ENCODE measurements at places on chromosomes 13 and 19.

- DNase-seq: no peak
Measured at GRCh38 chr19:40413291-40413845, at the start of gene PRX. TSS of gene PRX (minus strand) at chr19:40413378. CDS start at chr19:40407932, 5,446 bp downstream.

GRCh38 chr13:84917252-84917878, 881.9 kb downstream of the SLITRK6 start:
- no peak for DNase-seq

- DNase-seq: no peak
Measured at GRCh38 chr13:24097667-24098066, 62.9 kb upstream of the SPATA13 start.

DNA sequence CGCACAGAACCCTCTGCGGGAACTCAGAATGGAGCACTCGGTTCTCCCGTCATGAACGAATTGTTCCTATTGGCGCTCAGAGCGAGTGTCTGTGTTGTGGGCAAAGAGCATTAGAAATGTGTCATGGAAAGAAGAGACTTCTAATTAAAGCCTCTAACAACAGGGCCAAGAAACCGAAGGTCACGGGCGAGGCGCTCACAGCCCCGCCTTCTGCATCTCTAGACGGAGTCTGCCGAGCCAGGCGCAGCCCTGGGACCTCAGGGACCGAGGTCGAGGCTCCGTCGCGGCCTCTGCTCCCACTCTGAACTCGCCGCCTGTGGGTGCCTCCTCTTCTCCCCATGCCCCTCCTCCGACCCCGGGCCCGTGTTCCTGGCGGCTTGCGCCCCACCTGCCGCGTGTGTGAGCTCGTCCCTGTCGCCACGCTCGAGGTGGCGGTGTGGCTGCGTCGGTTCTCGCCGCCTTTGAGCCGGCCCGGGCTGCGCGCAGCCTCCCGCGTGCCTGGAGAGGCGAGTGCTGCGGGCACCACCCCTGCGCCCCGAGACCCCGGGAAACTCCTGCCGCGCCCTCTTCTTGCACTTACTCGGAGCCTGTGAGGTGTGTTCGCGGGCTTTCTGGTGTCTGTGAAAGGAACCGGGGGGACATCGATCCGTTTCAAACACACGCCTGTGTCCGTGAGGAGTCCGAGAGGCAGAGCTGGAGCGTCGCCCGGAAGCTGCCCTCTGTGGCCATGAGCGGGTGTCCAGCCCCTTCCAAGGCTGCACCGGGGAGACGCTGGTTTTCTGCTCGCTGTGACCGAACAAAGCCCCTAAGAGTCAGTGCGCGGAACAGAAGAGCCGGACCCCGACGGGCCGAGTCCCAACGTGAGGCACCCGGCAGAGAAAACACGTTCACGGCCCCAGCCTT, 45.4 kb upstream of the SPACA7 start:
- no peak for DNase-seq

GRCh38 chr13:24288870-24289269, 20.5 kb upstream of the C1QTNF9 start:
- DNase-seq: no peak

- DNase-seq: no peak
Measured at GRCh38 chr19:37346091-37346490, 24.8 kb upstream of the ZNF527 start.

- DNase-seq: no peak
Measured at GRCh38 chr13:76481738-76482137, 404.5 kb downstream of the KCTD12 start.

GRCh38 chr13:110233181-110233950, 73.6 kb downstream of the COL4A1 start:
- DNase-seq: no peak

- no peak for DNase-seq
Measured at GRCh38 chr19:14160017-14160703, 23.8 kb upstream of the ASF1B start.

DNA sequence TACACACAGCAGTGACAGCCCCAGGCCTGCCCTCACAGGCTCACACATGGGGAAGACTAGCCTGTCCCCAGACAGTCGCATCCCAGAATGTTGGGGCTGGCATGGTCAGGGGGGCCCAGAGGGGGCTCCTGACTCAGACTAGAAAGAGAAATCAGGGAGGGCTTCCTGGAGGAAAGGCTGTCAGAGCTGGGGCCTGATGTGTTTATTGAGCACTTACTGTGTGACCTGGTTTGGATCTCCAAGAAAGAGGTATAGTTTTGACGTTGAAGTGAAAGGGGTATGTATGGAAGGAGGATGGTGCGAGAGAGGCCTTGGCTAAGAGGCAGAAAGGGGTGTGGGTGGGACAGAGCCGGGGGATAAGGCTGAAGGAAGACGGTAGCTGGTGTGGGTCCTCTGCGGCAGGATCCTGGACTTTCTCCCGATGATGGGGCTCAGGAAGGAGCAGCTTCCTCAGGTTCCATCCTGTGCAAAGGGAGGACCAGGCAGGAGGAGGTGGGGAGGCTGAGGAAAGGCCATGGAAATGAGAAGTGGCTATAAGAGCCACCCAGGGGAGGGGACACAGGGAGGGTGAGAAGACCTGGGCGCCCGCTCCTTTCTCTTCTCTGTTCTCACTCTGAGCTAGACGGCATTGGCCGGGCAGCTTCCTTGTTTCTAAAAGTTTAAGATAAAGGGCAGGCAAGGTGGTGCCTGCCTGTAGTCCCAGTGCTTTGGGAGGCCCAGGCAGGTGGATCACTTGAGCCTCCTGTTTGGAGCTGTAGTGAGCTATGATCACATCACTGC, 16.1 kb upstream of the BCL3 start:
- no peak for DNase-seq

DNA sequence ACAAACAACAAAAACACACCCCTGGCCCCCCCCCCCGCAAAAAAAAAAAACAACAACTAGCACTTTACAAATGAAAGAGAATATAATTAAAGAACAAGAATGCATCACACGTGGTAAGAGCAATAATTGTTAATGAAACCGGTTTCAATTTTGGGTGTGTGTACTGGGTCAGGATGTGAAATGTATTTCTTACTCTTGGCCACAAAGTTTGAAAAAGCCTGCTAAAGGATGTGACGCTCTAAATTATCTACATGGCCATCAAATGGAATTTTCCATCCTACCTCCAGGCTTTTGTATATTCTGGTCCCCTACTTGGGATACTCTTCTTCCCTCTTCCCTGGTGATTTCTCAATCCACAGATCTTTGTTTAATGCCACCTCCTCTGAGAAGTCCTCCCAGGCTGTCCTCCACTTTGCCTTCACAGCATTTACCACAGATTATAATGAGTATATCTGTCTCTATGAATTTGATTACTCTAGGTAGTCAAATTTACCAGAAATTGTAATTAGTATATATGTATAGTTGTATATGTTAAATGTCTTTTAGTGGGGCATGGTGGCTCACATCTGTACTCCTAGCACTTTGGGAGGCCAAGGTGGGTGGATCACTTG, 2.1 kb downstream of the SARS2 start:
- no peak for DNase-seq

- no peak for DNase-seq
Measured at GRCh38 chr13:79896851-79897250, 415.9 kb downstream of the NDFIP2 start.

DNA sequence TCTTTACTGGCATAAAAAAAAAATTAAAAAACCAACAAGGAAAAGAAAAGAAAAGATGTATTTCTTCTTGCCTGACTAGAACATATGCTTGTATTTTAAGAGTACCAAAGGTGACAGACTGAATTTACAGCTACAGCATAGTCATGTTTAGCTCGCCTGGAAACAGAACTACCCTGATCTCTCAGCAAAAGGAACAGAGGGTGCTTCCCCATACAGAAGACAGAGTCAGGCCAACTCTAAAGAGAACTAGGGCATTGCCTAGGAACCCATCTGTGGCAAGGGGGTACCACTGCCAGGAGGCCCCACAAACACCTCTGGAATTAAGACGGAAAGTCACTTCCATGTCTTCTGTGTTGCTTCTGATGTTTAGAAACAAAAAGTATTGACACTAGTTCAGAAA, 252.1 kb upstream of the STARD13 start:
- DNase-seq: no peak

GRCh38 chr13:20359335-20359734, 127.2 kb upstream of the GJB6 start:
- no peak for DNase-seq

- DNase-seq: no peak
Measured at GRCh38 chr19:13015361-13016223, 20.3 kb downstream of the NFIX start.

DNA sequence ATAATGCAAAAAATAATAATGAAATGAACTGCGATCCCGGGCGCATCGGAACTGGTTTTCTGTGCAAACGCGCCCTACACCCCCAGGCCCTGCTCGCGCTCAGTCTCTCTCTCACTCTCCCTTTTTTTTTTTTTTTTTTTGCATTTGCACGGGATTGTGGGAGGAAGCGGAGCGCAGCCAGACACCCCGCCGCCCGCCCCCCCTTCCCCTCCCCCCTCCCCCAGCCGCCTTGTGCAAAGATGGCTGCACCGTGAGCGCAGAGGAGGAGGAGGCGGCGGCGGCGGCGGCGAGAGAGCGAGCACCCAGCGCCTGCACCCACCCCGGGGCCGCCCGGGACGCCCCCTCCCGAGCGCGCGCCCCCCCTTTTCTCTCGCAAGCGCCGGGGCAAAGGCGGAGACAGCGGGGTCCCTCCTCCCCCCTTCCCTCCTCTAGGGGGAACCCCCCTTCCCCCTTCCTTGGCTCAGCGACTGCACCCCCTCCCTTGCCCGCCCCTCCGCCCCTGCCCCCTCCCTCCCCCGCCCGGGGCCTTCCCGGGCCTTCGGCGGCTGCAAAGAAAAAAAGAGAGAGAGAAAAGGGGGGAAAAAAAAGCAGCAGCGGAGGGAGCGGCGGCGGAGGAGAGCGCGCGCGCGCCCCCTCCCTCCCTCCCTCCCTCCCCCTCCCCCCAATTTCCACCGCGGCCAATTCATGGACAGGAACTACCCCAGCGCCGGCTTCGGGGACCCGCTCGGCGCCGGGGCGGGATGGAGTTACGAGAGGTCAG, at the start of gene PRR12:
Gene PRR12, plus strand, starts transcription at position 212 of the 760 bp plus-strand sequence. Its CDS starts 473 bp downstream, at position 685.
- no peak for DNase-seq

DNA sequence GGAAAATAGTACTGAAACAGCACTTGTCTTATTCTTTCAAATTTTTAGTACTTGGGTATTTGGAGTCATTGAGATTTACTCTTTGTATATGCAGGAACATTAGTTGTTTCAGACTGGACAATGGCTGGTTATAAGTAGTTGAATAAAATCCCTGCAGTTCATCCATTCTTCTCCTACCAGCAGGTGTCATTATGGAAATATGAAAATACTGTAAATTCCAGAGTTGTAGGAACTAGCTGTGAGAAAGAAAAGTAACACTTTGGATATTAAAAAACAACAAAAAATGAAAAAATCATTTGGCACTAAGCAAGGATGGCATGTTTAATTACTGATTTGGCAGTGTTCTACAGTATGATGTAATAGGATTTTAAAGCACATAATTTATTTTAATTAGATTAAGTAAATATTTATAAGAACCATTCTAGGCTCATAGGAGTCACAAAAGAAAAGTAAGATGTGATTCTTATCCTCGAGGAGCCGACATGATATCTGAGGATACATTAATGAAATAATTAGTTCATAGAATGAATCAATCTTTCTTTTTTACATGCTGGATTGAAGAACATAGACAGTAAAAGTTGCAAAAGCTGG, 155.3 kb downstream of the KCNRG start:
- no peak for DNase-seq

GRCh38 chr13:29550430-29550988, 45.0 kb downstream of the SLC7A1 start:
- DNase-seq: no peak

DNA sequence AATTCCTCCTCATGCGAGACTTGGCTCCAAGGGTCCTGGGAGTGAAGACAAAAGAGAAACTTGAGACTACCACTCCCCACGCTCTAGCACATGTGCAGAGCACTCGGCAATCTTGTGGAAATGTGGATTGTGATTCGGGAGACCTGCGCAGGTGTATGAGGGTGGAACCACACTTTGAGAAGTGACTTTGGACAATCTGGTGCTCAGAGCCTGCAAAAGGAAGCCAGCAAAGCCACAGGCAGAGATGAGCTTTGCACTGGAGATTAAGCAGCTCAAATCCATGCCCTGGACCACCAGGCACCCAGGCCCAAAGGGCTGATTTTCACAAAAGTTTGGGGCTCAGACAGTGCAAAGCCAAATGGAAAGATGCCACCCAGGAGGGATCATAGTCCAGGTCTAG, 162.5 kb upstream of the TSHZ3 start:
- no peak for DNase-seq

DNA sequence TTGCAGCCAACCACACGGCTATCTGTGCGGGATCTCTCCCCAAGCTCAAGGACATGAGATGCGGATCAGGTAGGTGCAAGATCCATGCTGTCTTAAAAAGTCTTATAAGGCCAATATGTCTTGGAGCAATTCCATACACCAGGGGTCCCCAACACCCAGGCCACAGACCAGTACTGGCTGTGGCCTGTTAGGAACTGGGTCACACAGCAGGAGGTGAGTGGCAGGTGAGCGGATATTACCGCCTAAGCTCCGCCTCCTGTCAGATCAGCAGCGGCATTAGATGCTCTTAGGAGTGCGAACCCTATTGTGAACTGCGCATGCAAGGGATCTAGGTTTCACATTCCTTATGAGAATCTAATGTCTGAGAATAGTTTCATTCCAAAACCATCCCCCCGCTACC, 68.8 kb upstream of the ZNF599 start:
- no peak for DNase-seq

DNA sequence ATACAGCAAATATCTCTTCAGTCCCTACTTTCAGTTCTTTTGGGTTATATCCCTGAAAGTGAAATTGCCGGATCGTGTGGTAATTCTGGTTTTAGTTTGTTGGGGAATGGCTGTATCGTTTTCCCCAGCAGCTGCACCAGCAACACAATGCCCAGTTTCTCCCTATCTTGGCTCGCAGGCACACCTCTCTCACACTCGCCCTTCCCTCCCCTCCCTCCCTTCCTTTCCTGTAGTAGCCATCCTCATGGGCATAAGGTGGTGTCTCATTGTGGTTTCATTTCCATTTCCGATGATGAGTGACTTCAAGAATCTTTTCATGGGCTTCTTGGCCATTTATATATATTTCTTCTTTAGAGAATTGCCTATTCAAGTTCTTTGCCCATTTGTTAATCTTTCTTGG, 8.6 kb upstream of the GPR18 start:
- DNase-seq: no peak

GRCh38 chr13:112247471-112248405, 128.4 kb upstream of the SPACA7 start:
- no peak for DNase-seq

GRCh38 chr19:48925240-48925843, 8.2 kb upstream of the DHDH start:
- DNase-seq: no peak

- DNase-seq: no peak
Measured at GRCh38 chr13:95630593-95630992, 13.9 kb downstream of the DZIP1 start.

- no peak for DNase-seq
Measured at GRCh38 chr13:68584776-68585175, 1354.6 kb upstream of the PCDH9 start.
